Stimulated activated CD4-positive, alpha-beta T cell treated with anti-CD3 and anti-CD28 coated beads, Interleukin-12 subunit alpha, Interleukin-12 subunit beta, amount 100 ng/mL, for 4 hours (primary cell): ENCODE measurements at places on chromosomes 7 and 10.
A peak's percentile ranks its signal among the peaks of the same experiment; 100 is the strongest.

- no peak for DNase-seq
These were observed 7.1 kb upstream of the KLF6 start for GRCh38 chr10:3791974-3792633.

DNA sequence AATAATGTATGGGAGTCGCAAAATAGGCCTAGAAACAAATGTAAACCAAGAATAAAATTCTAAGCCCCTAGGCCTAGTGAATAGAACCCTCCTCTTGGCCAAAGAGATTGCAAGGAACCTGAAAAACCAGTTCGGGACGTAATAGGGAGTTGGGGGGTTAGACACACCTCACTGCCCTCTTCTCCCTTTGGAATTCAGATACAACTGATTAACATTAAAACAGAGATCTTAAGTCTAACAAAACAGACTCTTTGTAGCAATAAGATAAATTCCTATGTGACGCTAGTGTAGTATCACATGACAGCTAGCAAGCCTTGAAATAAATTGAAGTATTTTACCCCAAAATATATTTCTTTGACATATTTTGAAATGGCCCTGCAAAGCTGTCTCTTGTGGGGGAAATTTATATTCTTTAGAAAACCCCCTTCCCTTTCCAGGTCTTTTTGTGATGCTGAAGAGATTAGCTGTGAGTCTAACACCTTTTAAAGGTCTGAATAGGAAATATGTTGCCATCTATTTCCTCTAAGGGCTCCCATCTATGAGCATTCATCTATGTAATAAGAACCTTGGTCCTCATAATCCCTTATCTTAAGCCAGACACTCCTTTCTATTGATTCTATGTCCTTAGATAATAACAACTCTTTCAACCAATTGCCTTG, 623.4 kb upstream of the NRG3 start:
- DNase-seq = no peak

DNA sequence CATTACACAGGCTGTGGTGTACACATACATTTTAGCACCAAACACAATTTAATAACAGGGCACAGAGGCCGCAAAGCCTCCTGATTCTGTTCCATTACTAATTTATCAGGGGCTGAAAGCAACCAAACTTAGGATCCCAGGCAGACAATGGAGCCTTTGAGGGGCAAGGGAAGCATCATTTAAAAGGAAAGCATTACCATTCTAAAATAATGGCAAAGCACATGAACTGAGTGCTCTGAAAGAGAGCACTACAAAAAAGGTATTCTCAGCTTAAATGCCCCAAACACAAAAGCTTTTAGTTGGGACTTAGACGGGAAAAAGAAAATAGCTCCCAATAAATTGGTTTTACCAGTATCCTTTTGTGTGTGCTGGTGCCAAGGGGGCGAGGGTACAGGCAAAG, 282.0 kb upstream of the ETV1 start:
- no peak for DNase-seq

DNA sequence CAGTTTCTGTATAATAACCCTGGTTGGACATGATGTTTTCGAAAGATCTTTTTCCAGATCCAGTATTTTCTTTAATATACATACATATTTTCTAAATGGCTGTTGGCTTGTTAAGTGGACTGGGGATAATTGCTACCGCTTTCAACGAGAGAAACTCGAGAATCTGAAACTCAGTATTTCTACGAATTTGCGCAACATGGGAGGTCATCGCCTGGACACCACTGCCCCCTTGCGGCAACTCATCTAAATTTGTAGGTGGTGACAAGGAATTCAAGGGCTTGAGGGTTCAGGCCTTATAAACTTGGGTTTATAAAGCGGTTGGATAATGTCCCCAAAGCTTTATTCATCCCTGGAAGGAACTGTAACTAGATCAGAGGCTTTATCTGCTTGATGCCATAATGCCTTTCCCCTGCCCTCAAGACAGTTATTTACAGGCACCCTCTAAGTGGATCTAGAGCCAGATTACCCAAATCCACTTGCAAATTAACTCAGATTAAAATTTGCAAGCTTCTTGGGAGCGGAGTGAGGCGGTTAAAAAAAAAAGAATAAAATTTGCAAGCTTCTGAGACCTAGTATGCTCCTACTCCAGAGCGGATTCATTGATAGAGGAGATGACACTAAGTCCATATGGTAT, 21.3 kb upstream of the KCNK18 start:
- peak; percentile 79 for DNase-seq

- DNase-seq = no peak
These were observed 48.7 kb downstream of the LSMEM1 start for GRCh38 chr7:112529521-112529920.

DNA sequence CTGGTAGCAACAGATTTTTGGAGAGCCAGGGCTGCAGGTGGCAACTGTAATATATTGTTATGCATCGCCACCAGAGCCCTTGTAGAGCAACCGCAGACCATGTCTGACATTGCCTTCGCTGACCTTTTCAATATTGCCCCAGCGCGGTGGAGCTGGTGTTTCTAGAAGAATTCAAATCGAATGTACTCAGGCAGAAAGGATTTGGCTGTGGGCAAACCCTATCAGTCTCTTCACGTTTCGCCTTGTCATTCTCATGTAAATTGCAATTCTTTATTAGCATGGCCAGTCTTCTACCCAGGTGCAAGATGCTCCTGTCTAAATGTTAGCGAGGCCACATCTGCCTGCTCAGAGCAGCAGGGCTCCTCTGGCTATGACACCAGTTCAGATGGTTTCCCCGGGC, 490.2 kb upstream of the AUTS2 start:
- no peak for DNase-seq

DNA sequence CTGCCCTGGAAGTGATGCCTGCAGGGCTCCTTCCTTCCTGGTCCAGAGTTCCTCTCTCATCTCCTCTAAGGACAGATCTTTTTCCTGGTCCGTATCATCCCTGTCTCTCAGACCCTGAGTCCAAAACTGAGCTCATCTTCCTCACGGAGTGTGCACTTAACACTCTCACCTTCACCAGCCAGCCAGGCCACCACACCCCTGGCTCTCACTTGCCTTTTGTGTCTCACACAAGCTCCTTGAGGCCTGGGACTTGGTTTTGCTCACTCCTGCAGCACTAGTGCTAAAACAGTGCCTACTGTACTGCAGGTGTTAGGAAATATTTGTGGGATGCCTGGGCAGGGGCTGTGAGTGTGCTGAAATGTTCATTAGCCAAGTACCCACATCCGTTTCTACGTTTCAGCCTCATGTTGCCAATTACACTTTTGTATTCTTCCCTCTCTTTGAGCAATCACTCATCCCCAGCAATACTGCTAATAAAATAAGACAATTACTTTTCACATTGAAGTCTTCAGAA, 21.4 kb upstream of the PARP12 start:
- DNase-seq = no peak

DNA sequence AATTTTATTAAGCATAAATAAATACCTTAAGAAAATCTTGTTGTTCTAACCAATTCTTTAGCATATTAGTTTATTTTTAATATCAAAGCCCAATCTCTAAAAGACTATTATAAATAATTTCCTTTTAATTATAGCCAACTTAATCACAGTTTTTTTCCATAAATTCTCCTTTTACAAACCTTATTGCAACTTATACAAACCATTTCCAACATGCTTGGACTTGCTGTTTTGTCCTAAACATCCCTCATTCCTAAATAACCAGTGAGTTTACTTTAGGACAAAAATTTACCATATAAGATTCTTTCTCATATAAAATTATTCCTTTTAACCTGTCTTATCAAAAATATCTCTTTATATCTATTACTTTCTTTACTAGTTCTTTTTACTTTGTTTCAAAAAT, 25.2 kb upstream of the LSM8 start:
- no peak for DNase-seq

- DNase-seq = no peak
These were observed 226.5 kb downstream of the ADK start for GRCh38 chr10:74377476-74377875.

DNA sequence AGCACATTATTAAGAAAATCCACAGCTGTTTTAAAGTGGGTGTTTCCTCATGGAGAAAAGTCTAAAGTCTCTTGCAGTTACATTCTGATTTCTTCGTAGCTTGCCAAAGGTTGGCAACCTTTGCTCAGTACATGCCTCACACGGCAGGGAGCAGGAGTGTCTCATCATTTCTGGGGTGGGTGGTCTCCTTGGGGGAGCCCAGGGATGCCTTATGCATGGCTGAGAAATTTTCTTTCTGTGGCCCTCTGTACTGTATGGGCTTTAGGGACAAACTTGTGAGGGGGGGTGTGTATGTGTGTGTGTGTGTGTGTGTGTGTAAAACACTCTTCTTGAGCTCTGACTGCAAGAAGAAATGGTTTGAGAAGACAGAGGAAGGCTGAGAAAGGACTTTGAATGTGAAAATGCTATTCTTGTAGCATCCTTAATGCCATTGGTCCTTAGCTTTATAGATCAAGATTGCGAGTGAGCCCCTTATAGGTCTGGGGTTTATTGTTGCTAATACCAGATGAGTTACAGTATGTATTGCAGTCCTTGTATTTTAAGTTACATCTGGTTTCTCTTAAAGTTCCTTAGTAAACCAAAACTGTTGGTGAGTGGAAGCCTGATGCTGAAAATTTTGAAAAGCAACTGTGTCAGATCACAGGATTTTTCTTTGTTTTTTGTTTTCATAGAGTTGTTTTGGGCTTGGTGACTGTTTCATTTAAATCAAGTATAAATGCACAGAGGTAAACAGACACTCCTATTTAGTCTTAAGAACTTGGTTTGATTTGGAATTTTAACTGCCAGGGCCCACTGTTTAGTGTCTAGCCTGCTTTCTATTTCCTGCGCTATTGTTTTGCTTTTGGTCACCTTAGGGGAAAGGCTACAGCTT, 242.0 kb downstream of the BICC1 start:
- no peak for DNase-seq
